Activated naive CD8-positive, alpha-beta T cell treated with anti-CD3 and anti-CD28 coated beads, Interleukin-2, amount 50 U/mL, for 16 hours (primary cell): ENCODE measurements at places on chromosomes 5 and 9.

GRCh38 chr5:7478459-7478858, 82.5 kb downstream of the ADCY2 start:
- no peak for DNase-seq

DNA sequence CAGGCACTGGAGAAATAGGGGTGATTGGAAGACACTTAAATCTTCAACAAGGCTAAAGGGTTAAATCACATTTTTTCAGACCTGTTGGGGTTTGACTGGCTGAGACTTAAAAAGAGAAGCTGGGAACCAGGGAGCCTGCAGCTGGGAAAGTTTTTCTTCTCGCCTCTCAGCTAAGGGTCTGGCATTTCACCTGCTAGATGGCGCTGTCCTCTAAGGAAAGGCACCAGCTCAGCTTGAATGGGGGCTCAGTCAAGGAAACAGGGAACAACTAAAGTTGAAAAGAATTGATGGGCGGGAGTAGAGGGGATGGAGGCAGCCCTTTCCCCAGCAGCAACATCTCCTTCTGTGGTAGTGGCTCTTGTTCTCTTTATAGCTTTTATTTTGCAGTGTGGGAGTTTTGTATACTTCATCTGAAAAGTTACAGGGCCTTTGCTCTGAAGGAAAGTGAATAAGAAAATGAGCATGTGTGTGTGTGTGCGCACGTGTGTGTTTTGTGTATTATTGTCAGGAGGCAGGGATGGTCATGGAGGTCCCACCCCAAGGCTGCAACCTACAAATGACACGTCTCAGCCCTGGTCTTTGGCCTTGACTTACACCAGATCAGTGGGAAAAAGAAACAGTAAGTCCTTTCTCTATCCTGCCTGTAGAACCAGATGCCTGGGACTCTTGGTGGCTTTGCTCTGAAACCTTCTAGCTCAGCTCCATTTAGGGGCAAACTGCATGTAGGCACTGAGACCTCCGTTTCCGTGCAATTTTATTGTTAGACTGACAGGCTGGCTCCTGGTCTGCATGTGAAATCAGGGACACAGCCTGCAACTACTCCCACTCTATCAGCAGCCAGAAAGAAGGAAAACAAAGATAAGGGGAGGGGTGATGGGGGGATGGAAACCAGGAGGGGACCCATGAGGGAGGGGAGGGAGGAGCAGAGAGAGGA, 316.2 kb upstream of the CLINT1 start:
- peak; percentile 18 for DNase-seq

- DNase-seq = no peak
Observed at GRCh38 chr9:21028466-21028865, 3.0 kb downstream of the HACD4 start.

- DNase-seq = no peak
Observed at GRCh38 chr9:35996358-35996970, 38.5 kb upstream of the OR2S2 start.

DNA sequence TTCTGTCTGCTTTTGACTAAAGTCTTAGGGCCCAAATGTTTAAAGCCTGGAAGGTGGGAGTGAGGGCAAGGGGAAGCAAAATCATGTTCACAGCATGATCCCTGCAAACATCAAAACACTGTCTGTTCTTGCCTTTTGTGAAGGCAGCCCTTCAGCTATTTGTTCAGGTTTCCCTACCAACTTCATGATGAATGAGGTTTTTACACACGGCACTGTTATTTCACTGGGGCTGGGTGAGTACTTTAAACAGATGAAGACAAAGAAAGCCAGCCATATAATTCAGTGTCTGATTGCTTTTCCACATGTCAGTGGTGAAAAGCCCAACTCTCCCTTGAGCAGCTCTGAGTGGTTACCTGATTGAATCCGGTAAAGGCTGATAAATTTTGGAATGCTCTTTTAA, 224.7 kb upstream of the GRAMD2B start:
- DNase-seq = no peak

DNA sequence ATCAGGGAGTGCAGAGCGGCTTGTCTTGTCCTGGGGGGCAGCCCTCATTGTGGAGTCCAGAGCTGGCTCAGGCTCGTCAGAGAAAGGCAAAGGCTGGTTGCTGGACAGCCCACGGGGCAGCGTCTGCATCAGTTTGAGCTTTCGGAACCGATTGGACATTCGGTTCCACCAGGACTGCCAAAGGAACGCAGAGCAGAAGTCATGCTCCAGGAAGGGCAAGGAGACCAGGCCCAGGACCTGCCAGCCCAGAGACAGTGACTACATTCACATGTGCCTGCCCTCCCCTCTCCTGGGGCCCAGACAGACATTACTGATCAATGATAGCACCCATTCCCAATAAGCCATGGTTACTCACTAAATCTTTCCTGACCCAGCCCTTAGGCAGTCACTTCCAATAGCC, 18.1 kb downstream of the ANKS6 start:
- no peak for DNase-seq

- DNase-seq = no peak
Observed at GRCh38 chr5:143435210-143435657, 31.7 kb upstream of the NR3C1 start.

GRCh38 chr5:64100203-64100602, 65.4 kb upstream of the RNF180 start:
- no peak for DNase-seq

GRCh38 chr9:110015759-110016158, 192.2 kb downstream of the C9orf152 start:
- no peak for DNase-seq

DNA sequence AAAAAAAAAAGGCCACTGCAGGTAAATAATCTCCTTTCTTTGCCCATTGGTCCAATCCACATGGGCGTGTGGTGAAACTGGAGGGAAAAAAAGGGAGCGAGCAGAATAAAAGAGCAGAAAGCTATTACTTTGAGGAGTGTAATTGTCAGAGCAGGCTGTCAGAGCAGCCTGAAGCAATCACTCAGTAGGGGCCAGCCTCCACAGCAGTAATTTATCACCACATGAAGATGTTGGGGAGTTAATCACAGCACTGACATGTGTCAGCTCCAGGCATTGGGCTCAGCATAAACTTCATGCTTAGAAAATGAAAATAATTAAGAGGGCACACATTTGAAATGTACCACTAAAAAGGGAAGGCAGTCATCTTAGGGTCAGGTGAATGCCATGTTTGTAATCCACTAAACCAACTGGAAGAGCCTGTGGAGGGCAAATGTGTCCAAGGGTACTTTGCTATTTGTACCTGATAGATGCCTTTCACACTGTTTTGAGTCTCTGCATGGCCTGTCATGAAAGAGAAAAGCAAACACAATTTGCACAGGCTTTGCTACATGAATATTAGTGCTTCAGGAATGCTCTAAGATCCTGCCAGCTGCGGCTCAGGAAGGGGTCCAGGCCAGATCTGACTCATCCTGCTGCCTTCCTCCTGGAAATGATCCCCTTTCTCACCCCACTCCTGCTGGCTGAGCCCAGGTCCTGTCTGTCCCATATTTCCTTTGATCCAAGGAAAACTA, 2.9 kb upstream of the PTGER4 start:
- no peak for DNase-seq

DNA sequence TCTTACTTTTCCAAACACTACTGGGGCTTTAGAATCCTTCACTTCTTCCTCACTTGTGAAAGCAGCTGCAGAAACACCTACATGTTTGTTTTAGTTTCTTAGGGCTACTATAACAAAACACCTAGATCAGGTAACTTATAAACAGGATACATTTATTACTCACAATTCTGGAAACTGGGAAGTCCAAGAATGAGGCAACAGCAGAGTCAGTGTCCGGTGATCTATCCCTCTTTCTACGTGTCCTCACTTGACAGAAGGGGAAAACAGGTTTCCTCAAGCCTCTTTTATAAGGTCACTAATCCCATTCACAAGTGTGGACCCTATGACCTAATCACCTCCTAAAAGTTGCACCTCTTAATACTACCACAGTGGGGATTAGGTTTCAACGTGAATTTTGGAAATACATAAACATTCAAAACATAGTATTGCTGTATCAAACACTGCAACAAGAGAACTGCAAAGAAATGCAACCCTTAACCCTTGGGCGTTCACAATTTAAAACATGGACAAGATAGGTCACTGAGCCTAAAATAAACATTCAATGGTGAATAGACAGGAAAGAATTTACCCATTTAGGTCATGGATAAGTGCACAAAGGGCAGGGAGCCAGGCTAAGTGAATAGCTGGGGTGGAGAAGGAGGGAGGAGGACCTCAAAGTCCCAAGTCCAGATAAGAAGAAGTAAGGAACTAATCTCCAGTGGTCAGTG, 104.3 kb downstream of the PIK3R1 start:
- DNase-seq = no peak

DNA sequence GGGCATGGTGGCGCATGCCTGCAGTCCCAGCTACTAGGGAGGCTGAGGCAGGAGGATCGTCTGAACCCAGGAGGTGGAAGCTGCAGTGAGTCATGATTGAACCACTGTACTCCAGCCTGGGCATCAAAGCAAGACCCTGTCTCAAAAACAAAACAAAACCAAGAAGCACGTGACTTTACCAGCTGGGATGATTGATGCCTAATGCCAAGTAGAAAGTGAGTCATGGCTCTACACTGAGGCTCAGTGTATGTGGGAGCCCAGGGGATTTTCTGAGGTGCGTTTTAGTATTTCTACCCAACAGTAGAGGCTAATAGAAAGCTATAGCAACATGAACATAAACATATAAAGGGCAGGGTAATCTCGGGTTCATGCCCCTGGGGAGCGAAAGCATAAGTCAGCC, 13.9 kb upstream of the BRD3OS start:
- DNase-seq = no peak

DNA sequence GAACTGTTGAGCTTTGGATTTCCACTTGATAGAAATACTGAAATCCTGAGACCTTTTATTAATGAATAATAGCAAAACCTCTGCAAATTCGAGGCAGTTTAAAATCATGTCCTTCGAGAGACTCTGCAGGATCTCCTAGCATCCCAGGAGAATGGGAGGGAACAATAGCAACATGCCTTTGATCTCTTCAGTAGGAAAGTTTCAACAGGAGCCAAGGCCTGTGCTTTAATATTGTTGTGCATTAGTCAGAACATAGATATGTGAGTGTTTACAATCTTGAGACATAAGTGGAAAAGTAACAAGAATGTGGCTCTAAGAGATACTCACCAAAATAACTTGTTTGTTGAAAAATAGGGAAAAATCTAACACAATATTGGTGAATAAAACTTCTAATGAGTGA, 83.3 kb upstream of the LHFPL2 start:
- no peak for DNase-seq

- DNase-seq = no peak
Observed at GRCh38 chr5:169667896-169668674, 31.0 kb downstream of the DOCK2 start.

DNA sequence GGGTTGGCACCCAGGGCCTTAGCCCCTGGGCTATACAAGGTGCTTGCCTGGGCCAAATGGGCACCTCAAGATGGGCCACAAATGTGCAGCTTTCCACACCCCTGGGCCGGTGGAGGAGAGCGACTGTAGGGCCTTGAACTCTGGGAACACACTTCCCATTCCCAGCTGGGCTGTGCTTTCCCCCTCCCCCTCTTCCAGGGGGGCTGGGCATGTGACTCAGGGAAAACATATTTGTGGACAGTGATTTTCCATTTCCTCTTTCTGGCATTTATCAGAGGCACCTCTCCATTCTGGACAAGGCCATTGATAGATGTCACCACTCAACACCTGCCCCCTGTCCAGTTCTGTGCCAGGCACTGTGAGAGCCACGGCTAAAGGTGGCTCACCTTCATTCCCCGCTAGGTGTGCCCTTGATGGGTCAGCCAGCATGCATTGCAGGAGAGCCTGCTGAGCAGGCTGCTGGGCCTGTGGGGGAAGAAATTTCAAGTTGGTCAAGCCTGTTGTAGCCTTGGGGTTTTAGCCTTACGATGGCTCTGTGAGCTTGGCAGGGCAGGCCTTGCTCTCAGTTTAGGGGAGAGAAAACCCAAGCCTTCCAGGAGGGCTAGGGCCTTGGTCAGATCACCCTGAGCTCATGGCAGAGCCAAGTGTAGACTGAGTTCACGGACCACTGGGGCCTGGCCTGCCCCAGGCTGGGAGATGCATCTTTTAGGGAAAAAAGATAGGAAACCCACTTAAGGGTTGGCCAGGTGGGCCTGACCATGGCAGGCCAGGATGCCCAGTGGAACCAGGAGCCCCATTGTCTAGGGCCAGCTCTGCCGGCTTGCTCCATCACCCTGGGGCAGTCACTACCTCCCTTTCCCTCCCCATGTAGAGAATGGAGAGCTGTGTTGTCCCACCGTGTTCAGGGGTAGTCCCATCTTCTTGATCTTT, 113.9 kb downstream of the DAB2IP start:
- DNase-seq = no peak

- no peak for DNase-seq
Observed at GRCh38 chr5:144125163-144125726, 45.2 kb downstream of the YIPF5 start.

- no peak for DNase-seq
Observed at GRCh38 chr5:55894135-55894534, 43.0 kb downstream of the IL31RA start.

DNA sequence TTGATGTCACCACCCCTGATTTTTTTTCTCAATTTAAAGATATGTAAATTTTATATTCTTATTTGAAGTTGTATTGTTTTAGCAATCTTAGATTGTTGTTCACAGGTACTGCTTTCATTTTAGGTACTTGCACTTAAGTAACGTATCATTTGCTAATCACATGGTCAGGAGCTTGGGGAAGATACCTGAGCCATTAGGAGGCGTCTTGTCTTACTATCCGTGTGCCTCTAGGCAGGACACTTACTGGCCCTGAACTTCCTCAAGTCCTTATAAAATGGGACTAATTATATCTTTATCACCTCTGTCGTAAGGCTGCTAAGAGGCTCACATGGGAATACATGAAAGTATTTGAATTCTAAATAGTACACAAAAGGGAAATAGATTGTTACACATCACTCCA, 18.5 kb downstream of the ZSWIM6 start:
- DNase-seq = no peak

DNA sequence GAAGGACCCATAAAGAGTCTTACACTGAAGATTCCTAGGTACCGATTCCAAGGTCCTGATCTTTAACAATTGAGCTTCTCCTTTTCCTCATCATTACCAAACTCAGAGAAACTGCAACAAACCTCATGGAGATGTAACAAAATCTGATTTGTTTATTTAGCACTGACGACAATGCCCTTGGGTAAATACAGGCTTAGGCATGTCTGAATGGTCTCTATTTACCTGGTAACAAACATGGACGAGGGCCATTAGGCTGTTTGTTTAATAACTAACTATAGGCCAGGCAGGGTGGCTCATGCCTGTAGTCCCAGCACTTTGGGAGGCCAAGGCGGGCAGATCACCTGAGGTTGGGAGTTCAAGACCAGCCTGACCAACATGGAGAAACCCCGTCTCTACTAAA, 333.3 kb downstream of the AGTPBP1 start:
- DNase-seq = no peak

DNA sequence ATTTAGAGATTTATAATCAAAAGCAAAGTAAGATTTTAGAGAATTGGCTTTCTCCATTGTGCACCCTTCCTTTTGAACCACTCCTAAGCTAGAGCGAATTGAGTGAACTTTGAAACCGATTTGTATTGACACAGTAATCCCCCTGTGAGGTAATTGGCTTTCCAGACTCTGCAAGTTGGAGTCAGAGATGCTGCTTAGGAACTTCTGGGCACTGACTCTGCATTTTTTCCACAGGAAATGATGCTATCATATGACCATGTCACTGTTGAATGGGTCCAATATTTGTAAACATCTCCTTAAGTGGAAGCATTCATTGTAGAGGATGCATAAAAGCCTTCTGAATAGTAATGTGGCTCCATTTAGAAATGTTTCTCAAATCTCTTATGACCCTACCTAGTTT, 394.4 kb upstream of the ZNF608 start:
- DNase-seq = no peak
